ENCODE measurements at places on chromosomes 1 and 21. TPM values are rescaled to one million over a fixed set of nuclear protein-coding genes. Genes with fewer than 3 reads are reported as not detected.

GRCh38 chr1:85048296-85049064, at the start of gene MCOLN3:
TSS of gene MCOLN3 (minus strand) at chr1:85048500. CDS start at chr1:85045360, 3,140 bp downstream.
- DNase-seq = no peak

The KIF17 gene
- total RNA-seq = 0.43 TPM

DNA sequence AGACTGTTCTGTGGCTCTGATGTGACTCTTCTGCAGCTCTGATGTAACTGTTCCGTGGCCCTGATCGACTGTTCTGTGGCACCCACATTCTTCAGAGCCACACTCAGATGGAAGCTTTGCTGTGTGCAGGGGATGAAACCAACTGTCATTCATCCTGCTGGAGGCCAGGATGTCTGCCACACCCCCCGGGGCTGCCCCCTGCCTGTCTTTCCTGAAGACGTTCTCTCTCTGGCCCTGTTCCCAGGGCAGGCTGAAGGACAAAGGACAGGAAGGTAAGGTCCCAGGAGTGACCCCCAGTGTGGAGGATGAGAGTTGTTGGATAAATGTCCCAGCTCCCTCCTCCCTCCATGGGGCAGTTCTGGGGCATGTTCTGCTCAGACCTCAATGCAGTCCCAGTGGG, 29.4 kb upstream of the UMODL1 start:
- DNase-seq = no peak

- DNase-seq = no peak
These were observed 77.6 kb downstream of the CLIC4 start for GRCh38 chr1:24822887-24823286.

The ATP6V1G3 gene
- not detected for total RNA-seq

The TFF3 gene
- total RNA-seq = not detected

GRCh38 chr1:200892546-200892945, 2.2 kb upstream of the INAVA start:
- DNase-seq = no peak

The LCE1A gene
- total RNA-seq = not detected

DNA sequence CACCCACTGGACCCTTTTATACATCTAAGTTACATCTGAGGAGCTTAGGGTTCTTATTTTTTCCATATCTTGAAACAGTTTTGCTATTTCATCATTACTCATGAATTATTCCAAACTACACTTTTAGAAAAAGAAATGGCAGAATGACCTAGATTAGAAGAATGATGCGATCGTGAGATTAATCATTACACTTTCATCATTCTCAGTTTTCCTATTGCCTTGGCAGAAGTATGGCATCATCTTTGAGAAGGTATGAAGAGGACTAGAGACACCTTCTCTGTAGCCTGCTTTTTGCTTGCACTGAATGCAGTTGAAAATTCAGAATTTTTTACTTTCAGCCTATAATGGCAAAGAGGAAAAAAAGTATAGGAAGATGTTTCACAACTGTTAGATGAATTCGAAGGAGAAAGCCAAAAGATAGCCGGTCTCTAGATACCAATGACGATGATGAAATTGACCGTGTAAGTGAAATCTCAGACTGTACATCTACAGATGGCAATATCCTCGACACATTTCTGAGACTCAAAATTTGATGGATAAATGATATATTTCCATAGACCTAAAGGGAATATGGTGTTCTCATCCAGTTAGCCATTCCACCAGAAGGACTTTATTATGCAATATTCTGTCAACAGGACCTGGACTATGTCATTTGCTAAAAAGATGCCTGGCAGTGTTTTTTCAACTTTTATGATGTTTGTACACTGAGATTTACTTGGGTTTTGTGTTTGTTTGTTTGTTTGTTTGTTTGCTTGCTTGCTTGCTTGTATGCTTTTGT, 191.8 kb downstream of the TOMM20 start:
- no peak for DNase-seq

GRCh38 chr1:55378582-55378981, 163.4 kb upstream of the USP24 start:
- peak; percentile 12 for DNase-seq

- no peak for DNase-seq
These were observed 28.2 kb upstream of the TRAPPC10 start for GRCh38 chr21:43983860-43984420.

The EFNA1 gene
- 2.8 TPM for total RNA-seq

The SLC19A1 gene
- 15.4 TPM for total RNA-seq

- no peak for DNase-seq
These were observed 16.0 kb downstream of the ATP1A1 start for GRCh38 chr1:116389013-116389412.

The RNF223 gene
- 4.3 TPM for total RNA-seq

GRCh38 chr21:17631195-17631594, 18.5 kb upstream of the BTG3 start:
- no peak for DNase-seq

The FAM167B gene
- not detected for total RNA-seq

GRCh38 chr1:203551550-203551949, 57.6 kb downstream of the OPTC start:
- DNase-seq = no peak

The CENPL gene
- 32.2 TPM for total RNA-seq

GRCh38 chr1:11501906-11502485, 23.0 kb downstream of the DISP3 start:
- DNase-seq = no peak

- no peak for DNase-seq
These were observed 190.7 kb downstream of the HHIPL2 start for GRCh38 chr1:222357252-222357651.

DNA sequence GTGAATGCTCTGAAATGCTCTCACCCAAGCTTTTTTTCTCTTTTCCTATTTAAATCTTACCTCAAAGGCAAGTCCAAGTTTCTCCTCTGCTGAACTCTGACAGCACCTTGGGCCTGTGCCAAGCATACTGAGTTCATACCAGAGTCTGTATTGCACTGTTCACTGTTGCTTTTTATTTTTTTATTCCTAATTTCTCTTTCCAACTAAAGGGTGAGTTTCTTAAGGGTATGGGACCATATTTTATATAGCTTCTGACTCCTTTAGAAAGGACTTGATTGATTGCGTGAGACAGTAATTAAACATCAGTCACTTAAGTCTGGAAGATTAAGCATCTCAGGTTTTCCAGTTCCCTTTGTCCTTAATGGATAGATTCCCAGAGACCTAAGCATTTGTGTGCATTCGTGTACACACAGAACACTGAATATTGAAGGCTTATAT, 69.9 kb downstream of the CACHD1 start:
- DNase-seq = no peak

The PLA2G2D gene
- total RNA-seq = not detected

The KRTAP19-1 gene
- not detected for total RNA-seq

GRCh38 chr1:77476475-77476874, 194.7 kb downstream of the AK5 start:
- DNase-seq = no peak

- DNase-seq = no peak
These were observed 79.6 kb downstream of the MAP3K21 start for GRCh38 chr1:233406994-233407631.

- no peak for DNase-seq
These were observed 165.6 kb upstream of the POGK start for GRCh38 chr1:166673722-166674121.

DNA sequence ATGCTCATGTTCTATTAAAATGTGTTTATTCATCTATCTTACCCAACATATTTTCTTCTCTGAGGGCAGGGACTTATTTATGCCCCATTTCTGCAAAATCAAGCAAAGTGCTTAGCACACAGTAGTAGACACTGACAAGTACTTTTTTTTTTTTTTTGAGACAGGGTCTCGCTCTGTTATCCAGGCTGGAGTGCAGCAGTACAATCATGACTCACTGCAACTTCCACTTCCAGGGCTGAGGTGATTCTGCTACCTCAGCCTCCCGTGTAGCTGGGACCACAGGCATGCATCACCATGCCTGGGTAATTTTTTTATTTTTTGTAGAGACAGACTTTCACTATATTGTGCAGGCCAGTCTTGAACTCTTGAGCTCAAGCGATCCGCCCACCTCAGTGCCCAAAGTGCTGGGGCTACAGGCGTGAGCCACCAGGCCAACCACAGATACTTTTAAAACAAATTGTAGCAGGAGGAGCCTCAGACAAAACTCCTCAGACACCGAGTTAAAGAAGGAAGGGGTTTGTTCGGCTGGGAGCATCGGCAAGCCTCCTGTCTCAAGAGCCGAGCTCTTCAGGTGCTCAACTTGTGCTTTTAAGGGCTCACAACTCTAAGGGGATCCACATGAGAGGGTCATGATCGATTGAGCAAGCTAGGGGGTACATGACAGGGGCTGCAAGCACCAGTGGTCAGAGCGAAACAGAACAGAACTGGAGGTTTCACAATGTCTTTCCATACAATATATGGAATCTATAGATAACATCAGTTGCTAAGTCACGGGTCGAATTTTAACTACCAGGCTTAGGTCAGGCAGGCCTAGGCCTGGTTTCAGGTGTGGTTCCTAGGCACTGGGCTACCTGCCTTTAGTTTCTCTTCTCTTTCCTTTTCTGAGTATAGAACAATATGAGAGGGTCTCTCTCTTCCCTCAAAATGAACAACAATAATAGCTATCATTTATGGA, 5.7 kb upstream of the TMEM167B start:
- DNase-seq = no peak

GRCh38 chr21:41630249-41630648, 122.3 kb upstream of the TMPRSS2 start:
- DNase-seq = no peak

The KCNK1 gene
- not detected for total RNA-seq

DNA sequence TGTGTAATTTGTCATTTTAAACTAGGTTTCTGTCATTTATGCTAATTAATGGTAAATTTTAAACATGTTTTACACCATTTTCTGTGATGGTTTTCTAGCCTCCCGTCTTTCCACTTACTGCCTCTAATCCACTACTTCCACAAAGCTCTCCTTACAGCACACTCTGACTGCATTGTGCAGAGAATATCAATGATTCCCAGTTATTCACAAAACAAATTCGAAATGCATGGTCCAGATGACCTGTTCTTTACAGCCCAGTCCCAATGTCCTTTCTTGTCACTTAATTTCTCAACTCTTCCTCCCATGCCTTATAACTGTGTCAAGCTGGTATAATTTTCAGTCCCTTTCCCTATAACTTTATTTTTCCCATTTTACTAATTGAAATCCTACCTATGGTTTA, 770.5 kb downstream of the USP25 start:
- no peak for DNase-seq

GRCh38 chr1:175471039-175471800, 272.2 kb downstream of the TNR start:
- no peak for DNase-seq

GRCh38 chr1:177278626-177279390, 108.0 kb downstream of the BRINP2 start:
- DNase-seq = no peak

The PADI2 gene
- 0.10 TPM for total RNA-seq

The KCNC4 gene
- total RNA-seq = 4.8 TPM

- DNase-seq = no peak
These were observed 31.2 kb upstream of the WNT2B start for GRCh38 chr1:112477550-112477949.

The RGS13 gene
- total RNA-seq = not detected

- DNase-seq = no peak
These were observed 10.1 kb downstream of the ENTREP3 start for GRCh38 chr1:155245163-155245524.

GRCh38 chr1:97209381-97209957, 487.9 kb downstream of the PTBP2 start:
- DNase-seq = no peak

- DNase-seq = peak; percentile 65
These were observed 49.7 kb upstream of the TSPAN2 start for GRCh38 chr1:115138973-115139372.

The OR2T2 gene
- total RNA-seq = not detected

The RUNX3 gene
- not detected for total RNA-seq

The MX2 gene
- total RNA-seq = not detected

DNA sequence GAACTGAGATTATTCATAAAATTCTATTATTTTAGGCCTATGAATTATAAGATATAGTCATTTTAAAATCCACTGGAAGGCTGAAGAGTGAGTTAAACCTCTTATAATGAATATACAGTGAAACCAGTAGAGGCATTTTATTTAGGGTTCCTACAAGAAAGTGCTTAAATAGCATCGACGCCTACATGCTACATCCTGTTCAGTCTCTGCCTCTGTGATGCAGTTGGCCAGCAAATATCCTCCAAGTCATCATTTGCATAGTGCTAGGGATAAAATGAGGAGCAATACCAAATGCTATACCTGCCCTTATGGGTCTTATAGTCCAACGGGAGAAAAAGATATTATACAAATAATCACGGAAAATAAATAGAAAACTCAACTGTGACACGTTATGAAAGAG, 59.6 kb downstream of the EDEM3 start:
- DNase-seq = no peak

DNA sequence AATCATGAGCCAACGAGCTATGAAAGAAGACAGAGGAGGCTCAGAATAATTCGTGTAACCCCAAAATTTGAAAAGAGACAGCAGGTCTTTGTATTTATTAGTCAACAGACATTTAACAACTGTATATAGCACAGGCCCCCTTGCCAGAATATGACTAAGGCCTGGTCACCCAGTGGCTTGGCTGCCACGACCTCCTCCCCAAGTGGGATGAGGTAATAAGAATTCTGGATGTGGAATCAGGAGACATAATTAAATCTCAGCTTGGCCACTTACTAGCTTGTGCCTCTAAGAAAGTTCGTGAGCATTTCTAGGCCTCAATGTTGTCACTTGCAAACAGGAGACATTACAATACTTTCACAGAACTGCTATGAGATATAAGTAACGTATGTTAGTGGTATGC, 134.2 kb upstream of the TNFSF4 start:
- DNase-seq = no peak

DNA sequence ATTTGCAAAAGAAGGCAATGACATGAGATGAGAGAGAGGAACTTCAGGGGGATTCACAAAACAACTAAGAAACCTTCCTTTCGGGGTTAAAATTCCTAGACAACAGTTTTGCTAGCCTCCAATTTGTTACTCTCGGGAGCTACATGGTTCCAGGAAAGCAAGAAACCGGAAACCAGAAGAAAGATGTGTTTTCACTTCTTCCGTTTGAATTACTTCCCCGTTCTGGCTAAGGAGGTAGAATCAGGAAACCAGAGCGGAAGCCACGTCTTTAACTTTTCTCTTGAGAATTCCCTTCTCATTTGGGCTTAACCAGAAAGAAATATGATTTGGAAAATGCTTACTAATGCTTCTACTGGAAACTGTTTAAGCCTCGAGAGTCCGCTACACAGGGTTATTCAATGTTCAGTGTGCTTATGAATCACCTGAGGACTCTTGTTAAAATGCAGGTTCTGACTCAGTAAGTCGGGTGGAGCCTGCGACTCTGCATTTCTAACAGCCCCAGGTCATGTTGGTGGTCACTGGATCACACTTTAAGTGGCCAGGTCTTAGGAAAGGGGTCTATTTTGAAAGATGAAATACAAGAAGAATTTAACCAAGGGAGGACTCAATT, 43.5 kb upstream of the MCOLN3 start:
- no peak for DNase-seq

GRCh38 chr1:31673433-31673832, 28.8 kb upstream of the PEF1 start:
- DNase-seq = no peak

- no peak for DNase-seq
These were observed 7.1 kb upstream of the MAP1LC3C start for GRCh38 chr1:242005866-242006535.

The B4GALT3 gene
- 19.4 TPM for total RNA-seq

The VSIG8 gene
- not detected for total RNA-seq

GRCh38 chr1:66520655-66521054, 13.3 kb upstream of the SGIP1 start:
- DNase-seq = no peak

The AK2 gene
- 260 TPM for total RNA-seq

All from G401 (cell line).